ENCODE measurements at places on chromosomes 7 and 10.

GRCh38 chr10:29140991-29141390, 147.9 kb upstream of the LYZL1 start:
- peak; percentile 75 for DNase-seq

DNA sequence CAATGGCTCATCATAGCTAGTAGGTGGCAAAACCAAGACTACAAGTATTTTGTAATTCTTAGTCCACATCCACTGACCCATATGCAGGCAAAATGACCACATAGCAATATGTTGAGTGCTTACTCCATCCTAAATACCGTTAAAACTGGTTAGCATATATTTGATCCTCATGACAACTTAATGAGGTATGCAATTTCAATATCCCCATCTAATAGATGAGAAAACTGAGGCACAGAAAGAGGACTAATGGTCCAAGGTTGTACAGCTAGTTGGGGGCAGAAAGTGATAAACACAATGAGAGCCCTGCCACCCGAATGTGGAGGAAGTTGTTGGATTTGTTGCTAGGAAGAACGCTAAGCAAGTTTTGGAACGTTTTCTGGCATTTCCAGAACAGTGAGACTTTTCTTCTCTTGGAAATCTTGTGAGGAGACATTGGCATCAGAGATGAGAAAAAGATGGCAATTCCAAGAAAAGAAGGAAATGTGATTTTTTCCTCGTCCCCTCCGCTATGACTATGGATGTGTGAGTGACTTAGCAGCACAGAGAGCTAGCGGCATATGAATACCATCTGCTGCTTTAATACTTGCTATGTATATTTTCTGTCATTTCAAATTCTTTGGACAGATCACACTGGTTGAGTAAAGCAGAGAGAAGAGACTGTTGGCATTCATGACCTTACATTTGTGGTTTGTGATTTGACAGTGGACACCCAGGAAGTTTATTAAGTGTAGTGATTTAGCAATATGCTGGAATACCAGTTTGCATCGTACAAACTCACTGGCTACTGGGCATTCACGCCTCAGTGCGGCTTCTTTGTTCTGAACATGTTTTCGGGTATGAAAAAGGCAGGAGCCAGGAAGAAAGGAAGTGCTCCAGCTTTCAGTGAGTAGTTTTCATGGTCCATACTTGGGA, 51.5 kb downstream of the NRCAM start:
- no peak for DNase-seq

- no peak for DNase-seq
Measured at GRCh38 chr10:76453997-76454396, 1022.6 kb downstream of the LRMDA start.

GRCh38 chr10:71220689-71221540, 8.5 kb downstream of the UNC5B start:
- no peak for DNase-seq

GRCh38 chr7:138157702-138158101, 81.4 kb downstream of the AKR1D1 start:
- no peak for DNase-seq

- no peak for DNase-seq
Measured at GRCh38 chr7:15764010-15764409, 77.5 kb upstream of the MEOX2 start.

DNA sequence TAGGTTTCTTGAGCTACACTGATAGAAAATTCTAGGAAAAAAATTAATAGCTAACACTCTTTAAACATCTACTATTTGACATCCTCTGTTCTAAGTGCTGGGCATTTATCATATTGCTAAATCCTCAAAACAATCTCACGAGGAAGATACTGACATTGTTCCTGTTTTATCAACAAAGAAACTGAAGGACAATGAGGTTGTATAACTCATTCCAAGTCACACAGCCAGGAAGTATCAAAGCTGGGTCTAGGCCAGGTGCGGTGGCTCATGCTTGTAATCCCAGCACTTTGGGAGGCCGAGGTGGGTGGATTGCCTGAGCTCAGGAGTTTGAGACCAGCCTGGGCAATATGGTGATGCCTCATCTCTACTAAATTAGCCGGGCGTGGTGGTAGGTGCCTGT, 51.6 kb upstream of the IL6 start:
- no peak for DNase-seq

- no peak for DNase-seq
Measured at GRCh38 chr7:143263266-143264195, at the start of gene GSTK1. Gene GSTK1, plus strand, starts transcription at chr7:143263441. Its CDS starts 73 bp downstream, at chr7:143263514.

DNA sequence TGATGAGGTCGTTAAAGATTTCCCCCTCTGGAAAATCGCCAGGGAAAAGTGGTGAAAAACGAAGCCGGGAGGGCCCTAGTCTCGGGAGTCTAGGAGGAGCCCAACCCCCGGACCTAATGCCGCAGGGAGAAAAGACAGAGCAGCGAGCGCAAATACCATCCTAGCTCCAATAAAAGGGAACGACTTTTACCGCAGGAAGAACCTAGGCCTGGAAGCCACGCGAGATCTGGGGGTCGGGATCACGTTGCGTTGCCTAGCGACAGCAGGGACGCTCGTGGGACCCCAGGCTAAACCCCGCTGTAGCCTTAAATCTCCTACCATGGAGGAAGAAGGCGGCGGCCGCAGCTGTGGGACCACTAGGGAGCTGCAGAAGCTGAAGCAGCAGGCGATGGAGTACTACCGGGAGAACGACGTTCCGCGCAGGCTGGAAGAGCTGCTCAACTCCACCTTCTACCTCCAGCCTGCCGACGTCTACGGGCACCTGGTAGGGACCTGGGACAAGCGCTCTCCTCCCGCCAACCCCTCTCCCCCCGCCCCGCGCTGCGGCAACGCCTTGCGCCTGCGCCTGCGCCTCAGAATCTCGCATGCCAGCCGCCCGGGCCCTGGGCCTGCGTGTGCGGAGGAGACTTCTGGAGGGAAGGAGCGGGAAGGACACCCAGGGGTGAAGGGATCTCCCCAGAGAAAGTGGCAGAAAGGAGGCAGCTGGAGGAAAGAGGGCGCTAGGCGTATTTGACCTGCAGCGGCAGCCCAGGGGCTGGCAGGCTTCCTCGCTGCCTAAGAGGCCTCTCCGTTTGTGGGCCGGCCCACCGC, at the start of gene ENO4:
Gene ENO4, plus strand, starts transcription at position 252 of the 810 bp plus-strand sequence. Its CDS starts 68 bp downstream, at position 320.
- DNase-seq: peak; percentile 37

- no peak for DNase-seq
Measured at GRCh38 chr7:103349805-103350204, 2.4 kb downstream of the PSMC2 start.

DNA sequence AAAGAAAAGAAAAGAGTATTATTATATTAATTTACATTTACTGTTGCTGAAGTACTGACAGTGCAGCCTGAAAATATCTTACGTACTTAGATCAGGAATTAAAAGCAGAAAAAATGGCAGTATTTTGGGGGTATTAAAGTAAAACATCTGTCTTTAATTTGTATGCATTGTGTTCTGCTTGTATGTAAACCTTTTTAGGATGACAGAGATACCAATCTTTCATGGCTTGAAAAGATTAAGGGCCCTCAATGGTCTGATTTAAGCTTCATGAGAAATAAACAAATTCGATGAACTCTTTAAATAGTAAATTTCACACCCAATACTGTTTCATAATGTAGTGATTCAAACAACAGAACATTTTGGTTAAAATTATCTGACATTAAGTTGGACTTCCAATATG, 116.3 kb downstream of the MLLT10 start:
- no peak for DNase-seq

DNA sequence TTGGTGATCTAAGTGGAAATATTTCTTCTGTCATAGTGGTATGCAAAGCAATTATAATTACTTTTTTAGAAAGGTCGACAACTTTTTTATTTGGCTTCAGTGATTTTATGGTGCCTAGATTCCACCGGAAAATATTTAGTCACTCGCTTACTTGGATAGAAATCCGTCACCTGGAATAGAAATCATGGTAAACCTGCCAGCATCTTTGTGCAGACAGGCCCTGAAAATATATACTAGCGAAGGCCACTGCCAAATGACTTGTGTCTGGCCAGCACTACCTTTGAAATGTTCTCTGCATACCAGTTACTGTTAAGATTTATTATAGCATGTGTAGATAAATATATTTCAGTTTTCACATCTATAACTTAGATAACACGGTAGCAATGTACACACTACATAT, 226.4 kb downstream of the AGMO start:
- DNase-seq: no peak

DNA sequence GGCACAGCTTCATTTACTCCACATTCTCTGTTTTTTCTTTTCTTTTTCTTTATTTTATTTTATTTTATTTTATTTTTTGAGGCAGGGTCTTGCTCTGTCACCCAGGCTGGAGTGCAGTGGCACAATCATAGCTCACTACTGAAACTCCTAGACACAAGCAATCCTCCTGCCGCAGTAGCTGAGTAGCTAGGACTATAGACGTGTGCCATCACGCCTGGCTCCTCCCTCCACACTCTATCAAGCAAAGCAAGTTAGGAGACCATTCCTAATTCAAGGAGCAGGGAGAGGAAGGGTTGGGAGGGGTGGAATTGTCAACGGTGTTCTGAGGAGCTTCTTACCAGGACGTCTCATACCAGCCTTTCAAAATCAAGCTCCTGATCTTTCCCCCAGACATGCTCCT, 52.4 kb downstream of the OAT start:
- no peak for DNase-seq

- DNase-seq: no peak
Measured at GRCh38 chr10:23047201-23048050, 48.0 kb upstream of the MSRB2 start.

DNA sequence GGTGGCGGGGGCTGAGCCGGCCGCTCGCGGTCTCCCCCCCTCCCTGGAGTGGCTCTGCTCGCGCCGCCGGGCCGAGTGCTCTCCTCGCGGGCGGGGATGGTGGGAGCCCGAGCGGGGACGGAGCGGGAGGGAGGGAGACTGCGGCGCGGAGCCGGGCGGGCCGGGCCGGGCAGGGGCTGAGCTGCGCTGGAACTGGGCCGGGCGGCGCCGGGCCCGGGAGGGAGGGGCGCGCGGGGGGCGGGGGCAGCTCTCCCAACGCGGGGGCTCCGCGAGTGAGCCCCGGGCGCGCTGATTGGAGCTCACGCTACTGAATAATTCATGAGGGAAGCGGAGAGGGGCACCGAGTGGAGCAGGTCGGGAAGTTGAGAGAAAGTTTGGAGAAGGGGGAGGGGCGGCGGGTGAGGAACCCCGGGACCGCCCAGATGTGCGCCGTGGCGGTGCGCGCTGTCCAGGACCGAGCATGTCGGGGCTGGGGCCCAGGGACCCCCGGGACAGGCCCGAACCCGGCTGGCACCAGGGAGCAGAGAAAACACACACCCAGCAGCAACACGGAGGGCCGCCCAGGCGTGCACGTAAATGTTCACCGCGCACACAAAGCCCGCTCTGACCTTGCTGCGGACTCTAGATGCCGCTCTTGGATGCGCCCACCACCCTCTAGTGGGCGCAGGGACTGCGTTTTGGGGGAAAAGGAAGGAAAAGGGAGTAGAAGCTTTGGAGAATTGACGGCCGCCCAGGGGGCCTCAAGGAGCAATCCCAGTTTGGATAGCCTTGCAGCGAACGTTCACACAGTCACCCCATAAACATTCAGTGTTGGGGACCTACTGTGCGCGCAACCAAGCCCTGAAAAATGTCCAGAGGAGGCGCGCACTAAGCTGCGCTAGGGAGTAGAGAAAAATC, at the start of gene EPHB4:
Gene EPHB4, minus strand, starts transcription at position 194 of the 897 bp plus-strand sequence. CDS start 493 bp downstream, outside the sequence.
- no peak for DNase-seq

DNA sequence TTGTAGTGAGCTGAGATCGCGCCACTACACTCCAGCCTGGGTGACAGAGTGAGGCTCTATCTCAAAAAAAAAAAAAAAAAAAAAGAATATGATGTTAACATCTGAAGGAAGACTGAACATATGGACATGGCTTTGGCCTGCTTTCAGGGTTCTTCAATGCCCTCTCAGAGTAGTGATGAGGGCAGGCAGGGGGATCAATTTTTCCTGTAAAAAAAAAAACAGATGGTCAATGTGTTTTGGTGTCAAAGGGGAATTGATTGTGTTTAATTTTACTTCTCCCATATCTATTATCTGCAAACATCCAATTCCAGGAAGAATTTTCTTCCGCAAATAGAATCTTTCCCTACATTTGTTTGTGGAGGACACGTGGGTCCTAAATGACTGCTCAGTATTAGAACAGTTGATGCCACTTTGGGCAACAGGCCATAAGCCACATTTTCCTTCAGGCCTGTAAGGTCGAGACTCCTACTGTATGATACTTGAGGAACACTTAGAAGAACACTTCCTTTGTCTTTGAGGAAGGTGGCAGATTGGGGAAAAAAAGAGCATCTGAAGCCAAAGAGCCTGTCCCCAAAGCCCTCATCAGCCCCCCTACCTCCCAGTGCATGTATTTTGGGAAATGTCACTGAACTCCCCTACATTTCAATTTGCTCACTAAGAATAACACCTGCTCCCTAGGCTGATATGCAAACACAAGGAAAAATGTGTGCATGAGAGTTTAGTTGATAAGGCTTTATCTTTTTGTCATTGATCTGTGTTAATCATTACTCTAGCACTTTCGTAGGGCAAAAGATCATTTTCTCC, 28.3 kb downstream of the MGAM2 start:
- DNase-seq: no peak

- no peak for DNase-seq
Measured at GRCh38 chr10:100327007-100327717, 2.9 kb downstream of the PKD2L1 start.

DNA sequence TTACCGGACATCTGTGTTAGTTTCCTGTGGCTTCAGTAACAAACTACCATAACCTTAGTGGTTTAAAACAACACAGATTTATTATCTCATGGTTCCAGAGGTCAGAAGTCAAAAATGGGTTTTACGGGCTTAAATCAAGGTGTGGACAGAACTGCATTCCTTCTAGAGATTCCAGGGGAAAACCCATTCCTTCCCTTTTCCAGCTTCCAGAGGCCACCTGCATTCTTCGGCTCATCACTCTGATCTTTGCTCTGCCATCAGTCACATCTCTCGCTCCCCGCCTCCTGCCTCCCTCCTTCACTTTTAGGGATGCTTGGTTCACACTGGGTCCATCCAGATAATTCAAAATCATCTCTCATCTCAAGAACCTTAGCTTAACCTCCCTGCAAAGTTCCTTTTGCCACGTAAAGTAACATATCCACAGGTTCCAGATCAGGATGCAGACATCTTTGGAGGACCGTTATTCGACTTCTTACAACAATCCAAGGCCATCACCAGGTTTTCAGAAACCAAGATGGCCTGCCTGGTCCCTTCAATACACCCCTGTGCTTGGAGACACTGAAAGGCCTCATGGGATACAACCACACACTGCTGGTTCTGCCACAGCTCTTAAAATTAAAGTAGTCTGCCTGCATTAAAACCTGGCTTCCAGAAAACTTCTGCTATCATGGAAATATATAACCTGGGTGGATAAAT, 225.9 kb upstream of the MYO3A start:
- no peak for DNase-seq

DNA sequence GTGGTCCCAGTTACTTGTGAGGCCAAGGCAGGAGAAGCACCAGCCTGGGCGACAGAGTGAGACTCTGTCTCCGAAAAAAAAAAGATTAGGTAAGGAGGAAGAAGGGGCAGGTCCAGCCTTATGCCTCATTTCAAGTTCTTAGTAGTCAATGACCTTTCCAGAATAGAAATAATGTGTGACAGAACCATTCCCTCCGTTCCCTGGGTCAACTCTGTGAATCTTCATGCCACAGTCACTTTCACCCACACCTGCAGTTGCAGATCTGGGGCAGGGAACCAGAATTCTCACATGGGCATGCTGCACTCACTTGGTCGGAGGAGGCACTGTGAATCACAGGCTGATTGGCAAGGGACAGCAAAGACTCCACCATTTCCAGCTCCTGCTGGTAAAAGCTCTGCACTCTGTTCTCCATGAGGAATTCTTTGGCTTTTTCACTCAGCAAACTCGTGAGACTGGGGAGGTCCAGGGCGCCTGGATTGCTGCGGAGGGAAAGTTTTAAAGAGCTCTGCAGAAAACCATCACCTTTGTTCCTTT, 20.7 kb downstream of the STN1 start:
- no peak for DNase-seq

All from HS-5 (cell line).